ENCODE measurements at places on chromosomes 4 and X. TPM values are rescaled to one million over a fixed set of nuclear protein-coding genes. Genes with fewer than 3 reads are reported as not detected.

H2BW2 gene
- total RNA-seq, result not detected

DCAF4L1 gene
- 0.32 TPM for total RNA-seq

SMR3B gene
- total RNA-seq, result not detected

GPR119 gene
- total RNA-seq, result not detected

GBA3 gene
- total RNA-seq, result not detected

RTL5 gene
- total RNA-seq, result 0.18 TPM

PNMA6A gene
- total RNA-seq, result 0.61 TPM

DGAT2L6 gene
- total RNA-seq, result not detected

SLC6A8 gene
- 1.0 TPM for total RNA-seq

GAGE2A gene
- total RNA-seq, result not detected

GAGE1 gene
- total RNA-seq, result not detected

SHROOM3 gene
- not detected for total RNA-seq

CCSER1 gene
- not detected for total RNA-seq

PPP1R2C gene
- not detected for total RNA-seq

TASL gene
- 6.3 TPM for total RNA-seq

KCNIP4 gene
- not detected for total RNA-seq

TCEAL9 gene
- total RNA-seq, result 0.41 TPM

AKAP4 gene
- total RNA-seq, result not detected

PLAC8 gene
- total RNA-seq, result 127 TPM

GUCY1B1 gene
- total RNA-seq, result 0.20 TPM

ERAS gene
- not detected for total RNA-seq

ZRSR2 gene
- 21.3 TPM for total RNA-seq

TCEAL1 gene
- total RNA-seq, result 3.2 TPM

F9 gene
- total RNA-seq, result not detected

Data from T-helper 2 cell treated with Interferon-gamma antibody and Interleukin-4, amounts not matched to agents 100 ng/mL and 5 ng/mL, for 36 hours (primary cell).